Left forelimb (tissue), 1 donor: ENCODE measurements at places on chromosomes 5 and 9.

- DNase-seq, result no peak
These were observed 680.0 kb downstream of the TAF11L14 start for GRCh38 chr5:18314192-18314778.

- no peak for DNase-seq
These were observed 5.8 kb downstream of the CCDC187 start for GRCh38 chr9:136297766-136298735.

GRCh38 chr9:70883963-70884793, 237.2 kb downstream of the TRPM3 start:
- DNase-seq, result no peak

- DNase-seq, result no peak
These were observed 143.1 kb upstream of the RANBP3L start for GRCh38 chr5:36444582-36445418.

GRCh38 chr9:5536684-5537083, 26.4 kb downstream of the PDCD1LG2 start:
- DNase-seq, result no peak

DNA sequence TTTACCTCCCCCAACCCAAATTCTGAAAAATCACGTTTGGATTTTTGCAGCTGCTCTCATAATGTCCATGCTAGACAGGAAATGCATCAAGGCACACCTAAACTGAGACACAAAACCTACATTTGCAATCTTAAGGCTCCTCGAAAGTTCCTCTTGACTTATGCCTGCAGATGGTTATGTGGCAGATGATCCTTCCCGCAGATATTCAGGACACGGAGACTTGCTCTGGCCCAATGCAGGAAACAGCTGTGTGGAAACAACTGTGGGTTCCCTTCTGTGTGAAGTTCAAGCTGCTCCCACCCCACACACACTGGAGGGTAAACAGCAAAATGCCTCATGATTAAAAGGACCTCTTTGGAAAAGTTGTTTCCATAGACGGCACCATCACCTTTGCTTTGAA, 253.8 kb downstream of the EBF1 start:
- DNase-seq, result no peak

DNA sequence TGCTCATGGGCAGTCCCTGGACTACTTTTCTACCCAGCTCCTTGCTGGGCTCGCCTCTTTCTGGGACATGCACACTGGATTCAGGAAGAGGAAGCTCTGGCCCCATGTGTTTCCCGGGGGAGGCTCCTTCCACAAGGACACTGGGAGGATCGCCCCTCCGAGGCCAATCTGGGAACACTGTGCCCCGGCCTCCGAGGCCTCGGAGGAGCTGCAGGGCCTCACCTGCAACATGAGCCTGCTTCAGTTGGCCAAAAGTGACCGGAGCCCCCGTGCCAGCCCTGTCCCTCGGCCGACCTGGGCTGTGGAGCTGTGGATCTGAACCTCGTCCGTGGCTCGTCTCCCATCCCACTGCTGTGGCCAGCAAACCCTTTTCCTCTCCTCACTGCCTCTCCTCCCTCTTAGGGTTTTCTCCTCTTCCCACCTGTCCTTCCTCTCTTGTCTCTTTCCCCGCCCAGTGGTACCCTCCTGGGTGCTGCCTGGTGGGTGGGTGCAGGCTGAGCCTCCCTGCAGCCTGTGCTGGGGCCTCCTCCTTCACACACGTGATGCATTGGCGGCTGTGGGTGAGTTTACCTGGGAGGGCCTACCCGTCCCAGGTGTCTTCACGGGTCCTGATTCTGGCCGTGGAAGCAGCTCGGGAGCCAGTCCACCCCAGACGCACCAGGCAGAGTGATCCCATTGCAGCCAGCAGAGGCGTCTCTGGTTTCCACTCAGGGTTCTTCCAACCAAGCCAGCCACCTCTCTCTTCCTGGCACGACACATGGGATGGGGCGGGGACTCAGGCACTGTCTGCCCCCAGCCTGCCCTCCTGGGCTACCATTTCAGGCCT, 241.8 kb downstream of the CACNA1B start:
- DNase-seq, result no peak

GRCh38 chr9:7892975-7893374, 93.4 kb upstream of the DMAC1 start:
- DNase-seq, result no peak

- no peak for DNase-seq
These were observed 2.1 kb downstream of the NPR2 start for GRCh38 chr9:35793461-35793860.

GRCh38 chr9:99445371-99445891, 223.3 kb downstream of the SEC61B start:
- DNase-seq, result no peak

- DNase-seq, result no peak
These were observed 117.8 kb downstream of the MAST4 start for GRCh38 chr5:66713998-66714397.

DNA sequence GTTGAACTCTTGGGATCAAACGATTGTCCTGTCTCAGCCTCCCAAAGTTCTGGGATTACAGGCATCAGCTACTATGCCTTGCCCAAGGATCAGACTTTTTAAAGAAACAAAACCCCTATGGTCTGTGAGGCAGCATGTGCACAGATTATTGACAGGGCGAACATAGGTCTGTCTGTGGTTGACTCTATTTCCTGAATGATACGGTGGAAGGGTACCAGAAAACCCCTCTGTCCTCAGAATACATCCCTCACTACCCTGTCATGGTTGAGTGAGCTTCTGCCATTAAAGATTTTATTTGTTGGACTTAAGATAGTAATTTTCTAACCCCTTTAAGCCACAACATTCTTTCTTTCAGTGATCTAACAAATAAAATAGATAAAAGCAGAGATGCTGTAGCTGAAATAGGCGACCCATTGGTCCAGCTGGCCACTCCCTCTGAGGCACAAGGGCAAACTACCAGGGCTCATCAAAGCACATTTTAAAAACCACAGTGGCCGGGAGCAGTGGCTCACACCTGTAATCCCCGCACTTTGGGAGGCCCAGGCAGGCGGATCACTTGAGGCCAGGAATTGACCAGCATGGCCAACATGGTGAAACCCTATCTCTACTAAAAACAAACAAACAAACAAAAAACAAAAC, 84.9 kb upstream of the ANKRD55 start:
- no peak for DNase-seq

GRCh38 chr5:124888050-124888506, 141.6 kb upstream of the ZNF608 start:
- DNase-seq, result no peak

GRCh38 chr9:74770508-74771261, 117.0 kb downstream of the TRPM6 start:
- no peak for DNase-seq

DNA sequence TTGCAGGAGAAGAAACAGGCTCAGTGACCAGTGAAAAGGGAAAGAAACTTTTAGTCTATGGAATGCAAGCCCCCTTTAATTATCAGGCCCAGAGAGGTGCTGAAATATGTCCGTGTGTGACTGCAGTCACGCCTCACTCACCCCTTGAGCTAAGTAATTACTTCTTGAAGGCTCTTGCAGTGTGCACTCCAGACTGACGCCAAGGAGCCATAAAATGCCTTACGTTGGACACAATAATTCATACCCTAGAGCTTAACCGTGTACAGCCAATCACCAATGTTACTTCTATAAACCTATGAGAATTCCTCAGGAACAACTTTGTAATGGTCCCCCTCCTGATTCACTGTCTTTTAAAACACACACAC, 242.2 kb downstream of the SYK start:
- DNase-seq, result no peak

DNA sequence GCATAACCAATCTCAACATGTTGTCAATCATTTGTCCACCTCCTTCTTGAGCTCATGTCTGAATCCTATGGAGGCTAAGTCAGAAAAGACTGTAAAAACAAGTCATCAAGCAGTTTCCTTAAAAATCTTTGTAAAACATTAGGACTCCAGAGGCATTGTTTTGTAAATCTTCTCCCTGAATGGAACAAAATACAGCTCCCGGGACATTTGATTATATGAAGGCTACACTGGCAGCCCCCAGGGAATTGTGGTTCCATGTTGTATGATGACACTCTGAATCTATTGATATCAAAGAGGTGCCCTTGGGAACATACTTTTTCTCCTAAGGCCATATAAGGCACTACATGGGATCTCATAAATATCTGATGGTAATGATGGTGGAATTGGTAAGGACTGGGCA, 83.2 kb upstream of the NUDT12 start:
- DNase-seq, result no peak

GRCh38 chr5:74638544-74638969, 2.0 kb downstream of the ENC1 start:
- no peak for DNase-seq

GRCh38 chr5:86881493-86882090, 263.9 kb downstream of the COX7C start:
- DNase-seq, result no peak

GRCh38 chr5:111364992-111365391, 140.8 kb downstream of the CAMK4 start:
- no peak for DNase-seq
